ENCODE measurements at places on chromosomes 3 and 15. TPM values are rescaled to one million over a fixed set of nuclear protein-coding genes. Genes with fewer than 3 reads are reported as not detected.

Gene CCDC32
- total RNA-seq: 17.1 TPM

Gene SUCNR1
- total RNA-seq: 51.2 TPM

Gene POLR2H
- 54.1 TPM for total RNA-seq

Gene VILL
- 7.2 TPM for total RNA-seq

Gene NANOGP8
- not detected for total RNA-seq

Gene C3orf85
- total RNA-seq: not detected

Gene ARGFX
- total RNA-seq: not detected

Gene ACP3
- total RNA-seq: 0.33 TPM

Gene KNG1
- not detected for total RNA-seq

Gene RBP2
- not detected for total RNA-seq

Gene HDAC11
- 22.4 TPM for total RNA-seq

Gene APEH
- total RNA-seq: 122 TPM

Gene TGM4
- not detected for total RNA-seq

Gene LSMEM2
- not detected for total RNA-seq

Gene ZMYND10
- total RNA-seq: 0.91 TPM

Gene COLQ
- 0.36 TPM for total RNA-seq

Gene RTP3
- not detected for total RNA-seq

Gene CIDEC
- total RNA-seq: not detected

Gene TRPM1
- not detected for total RNA-seq

Gene GPR156
- total RNA-seq: 2.0 TPM

Gene SI
- total RNA-seq: not detected

Gene JAGN1
- total RNA-seq: 23.5 TPM

Gene LPP
- 102 TPM for total RNA-seq

Data from smooth muscle cell of the pulmonary artery (primary cell).